ENCODE measurements at places on chromosomes 4 and X.

GRCh38 chr4:70681704-70682103 lies 6.6 kb upstream of the UTP3 start:
- no peak for DNase-seq

GRCh38 chr4:26268246-26268645 lies 52.6 kb upstream of the RBPJ start:
- DNase-seq = no peak

DNA sequence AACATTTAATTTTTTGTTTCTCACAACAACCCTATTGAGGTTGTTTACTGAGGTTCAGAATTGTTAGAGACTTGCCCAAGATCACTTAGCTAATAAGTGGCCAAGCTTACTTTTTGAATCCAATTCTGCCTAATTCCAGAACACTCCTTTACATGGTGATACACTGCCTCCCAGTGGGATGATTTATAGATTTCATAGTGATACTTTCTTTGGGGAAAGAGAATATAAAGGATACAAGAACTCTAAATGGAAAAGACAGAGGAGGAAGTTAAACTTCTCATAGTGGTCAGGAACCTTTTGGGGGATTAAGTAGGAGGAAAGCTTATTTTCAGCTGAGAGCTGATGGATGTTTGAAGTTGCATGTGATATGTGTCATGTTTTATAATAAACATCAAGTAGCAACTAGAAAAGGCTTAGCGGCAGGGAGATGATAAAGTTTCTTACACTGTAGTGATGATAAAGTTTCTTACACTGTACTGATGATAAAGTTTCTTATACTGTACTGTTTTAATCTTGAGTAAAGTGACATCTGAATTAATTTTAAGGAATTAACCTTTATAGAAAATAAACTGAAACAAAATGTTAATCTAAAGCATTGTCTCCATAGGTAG lies 15.3 kb downstream of the STAG2 start:
- DNase-seq = peak; percentile 17

DNA sequence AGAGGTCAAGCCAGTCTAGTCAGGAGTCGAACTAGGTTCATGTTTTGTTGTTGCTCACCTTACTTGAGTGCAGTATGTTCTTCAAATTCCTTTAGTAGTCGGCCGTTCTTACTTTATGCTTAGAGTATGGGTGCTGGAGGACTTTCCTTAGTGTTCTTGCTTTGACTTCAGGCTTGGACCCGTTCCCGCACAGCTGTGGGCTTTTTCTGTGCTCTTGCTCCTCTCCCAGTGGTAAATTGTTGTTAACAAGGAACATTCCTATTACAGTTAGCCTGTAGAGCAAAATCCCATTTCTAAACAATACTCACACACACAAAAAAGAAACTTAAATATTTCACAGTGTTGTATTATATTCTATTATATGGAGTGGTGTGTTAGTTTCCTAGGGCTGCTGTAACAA lies 113.5 kb downstream of the RAP1GDS1 start:
- no peak for DNase-seq

DNA sequence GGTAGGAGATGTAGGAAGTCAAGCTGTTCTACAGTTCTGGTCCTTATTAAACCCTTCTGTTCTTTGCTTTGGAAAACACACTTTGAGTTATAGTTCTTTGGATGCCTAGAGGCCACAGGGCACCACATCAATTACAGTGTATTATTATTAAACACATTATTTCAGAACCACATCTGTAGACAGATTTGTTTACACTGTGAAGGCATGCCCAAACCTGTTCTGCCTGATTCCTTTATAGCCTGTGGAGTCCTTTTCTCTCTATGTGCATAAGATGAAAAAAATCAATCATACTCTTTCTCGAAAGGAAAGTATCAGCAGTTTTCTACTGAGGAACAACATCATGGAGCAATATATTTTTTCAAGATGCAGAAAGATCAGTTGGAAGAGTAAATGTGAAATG lies 371.3 kb upstream of the INTU start:
- DNase-seq = no peak

DNA sequence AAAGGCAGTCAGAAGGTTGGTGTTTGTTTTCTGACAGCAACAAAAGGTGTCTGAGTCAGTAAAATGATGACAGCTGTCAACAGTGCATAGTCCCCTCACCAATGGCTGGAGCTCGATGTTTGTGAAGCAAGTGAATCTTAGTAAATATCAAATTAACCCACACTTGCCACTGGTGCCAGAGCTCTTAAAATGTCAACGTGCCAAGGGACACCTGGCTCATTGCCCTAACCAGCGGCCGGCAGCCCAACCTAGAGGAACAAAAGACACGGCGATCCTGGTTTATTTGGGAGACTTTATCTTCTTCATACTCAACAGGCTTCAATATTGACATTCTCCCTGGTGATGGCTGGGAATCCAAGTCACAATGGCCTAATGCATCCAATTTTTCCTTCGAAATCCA lies 143.4 kb downstream of the CPEB2 start:
- DNase-seq = no peak

- peak; percentile 74 for DNase-seq
These were observed 189.8 kb upstream of the AFF2 start for GRCh38 chrX:148310426-148311165.

GRCh38 chr4:183185018-183185417 lies 86.0 kb downstream of the WWC2 start:
- DNase-seq = no peak

GRCh38 chr4:80215449-80216052 lies 18.2 kb downstream of the PRDM8 start:
- peak; percentile 50 for DNase-seq

DNA sequence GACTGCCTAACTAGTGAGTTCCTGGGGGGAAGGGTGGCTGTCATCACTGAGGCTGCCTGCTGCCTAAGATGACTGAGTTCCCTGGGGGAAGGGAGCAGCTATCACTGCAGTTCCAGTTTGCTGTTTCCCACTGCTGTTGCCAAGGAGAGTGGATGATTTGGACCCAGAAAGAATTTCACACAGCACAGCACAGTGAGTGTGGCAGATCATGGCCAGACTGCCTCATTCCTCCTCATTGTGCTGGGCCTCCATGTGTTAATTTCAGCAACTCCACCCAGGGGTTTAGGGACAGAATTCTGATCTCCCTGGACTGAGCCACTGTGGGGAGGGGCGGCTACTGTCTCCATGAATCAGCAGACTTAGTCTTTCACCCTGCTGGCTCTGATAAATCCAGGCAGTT lies 125.0 kb downstream of the TEX13C start:
- DNase-seq = no peak

DNA sequence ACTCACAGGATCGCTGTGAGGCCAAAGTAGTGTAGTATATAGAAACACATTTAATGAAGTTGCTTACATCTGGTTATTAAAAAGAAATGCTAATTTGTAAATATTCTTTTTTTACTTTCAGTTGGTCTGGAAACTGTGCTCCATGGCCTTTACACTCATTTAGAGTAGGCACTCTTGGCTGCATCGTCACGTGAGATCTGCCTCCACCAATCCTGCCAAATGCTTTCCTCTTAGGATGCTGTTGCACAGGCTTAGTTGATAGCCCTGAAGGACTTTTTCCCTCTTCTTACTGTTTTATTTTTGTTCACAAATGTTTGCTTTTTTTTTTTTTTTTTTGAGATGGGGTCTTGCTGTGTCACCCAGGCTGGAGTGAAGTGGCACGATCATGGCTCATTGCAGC lies 6.3 kb downstream of the CPE start:
- no peak for DNase-seq

- no peak for DNase-seq
These were observed 37.4 kb upstream of the DHRSX start for GRCh38 chrX:2538031-2538757.

- no peak for DNase-seq
These were observed 67.7 kb upstream of the PGRMC2 start for GRCh38 chr4:128355305-128355704.

- DNase-seq = no peak
These were observed 185.8 kb downstream of the SHOX start for GRCh38 chrX:816411-816810.

DNA sequence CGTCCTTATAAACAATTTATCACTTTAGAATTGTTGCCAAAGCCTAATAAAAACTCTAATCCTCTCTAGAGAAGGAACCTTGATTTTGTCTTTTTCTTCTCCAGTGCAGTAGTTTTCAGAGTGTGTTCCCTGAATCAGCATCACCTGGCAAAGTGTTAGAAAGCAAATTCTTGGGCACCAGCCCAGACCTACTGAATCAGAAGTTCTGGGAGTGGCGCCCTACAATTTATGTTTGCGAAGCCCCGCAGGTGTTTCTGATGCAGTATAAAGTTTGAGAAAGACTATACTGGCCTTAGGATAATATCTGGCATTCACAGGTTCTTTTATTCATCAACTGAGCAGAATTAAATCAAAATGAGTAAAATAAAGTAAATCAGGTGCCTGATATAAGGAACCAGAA lies 645.8 kb upstream of the ATOH1 start:
- DNase-seq = no peak

- no peak for DNase-seq
These were observed 1697.0 kb downstream of the PCDH7 start for GRCh38 chr4:32417113-32417704.

DNA sequence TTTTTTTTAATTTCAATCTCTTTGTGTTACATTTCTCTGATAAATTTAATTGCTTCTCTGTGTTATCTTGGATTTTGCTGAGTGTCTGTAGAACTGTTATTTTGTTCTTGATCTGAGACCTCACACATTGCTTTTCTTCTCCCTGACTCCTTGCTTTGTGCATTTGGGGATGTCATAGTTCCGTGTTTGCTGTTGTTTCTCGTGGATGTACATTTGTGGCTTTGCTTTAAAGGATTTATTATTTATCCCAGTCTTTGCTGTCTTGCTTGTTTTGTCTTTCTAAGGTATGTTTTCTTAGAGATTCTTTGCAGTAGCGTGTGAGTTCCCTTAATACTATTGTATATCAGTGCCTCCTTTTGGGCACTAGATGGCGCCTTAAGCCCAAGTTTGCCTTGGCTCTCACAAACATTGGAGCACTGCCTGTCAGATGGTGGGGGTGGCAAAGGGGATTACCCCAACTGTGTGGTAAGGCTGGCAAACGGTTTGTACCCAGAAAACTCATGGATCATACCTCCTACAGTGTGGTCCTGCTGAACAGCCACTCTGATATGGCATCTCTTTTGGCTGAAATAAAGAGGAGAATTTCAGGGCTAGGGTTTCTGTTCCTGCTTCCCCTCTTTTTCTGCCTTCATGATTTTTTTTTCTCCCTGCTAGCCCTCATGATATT lies 96.4 kb downstream of the PGRMC2 start:
- DNase-seq = peak; percentile 78

DNA sequence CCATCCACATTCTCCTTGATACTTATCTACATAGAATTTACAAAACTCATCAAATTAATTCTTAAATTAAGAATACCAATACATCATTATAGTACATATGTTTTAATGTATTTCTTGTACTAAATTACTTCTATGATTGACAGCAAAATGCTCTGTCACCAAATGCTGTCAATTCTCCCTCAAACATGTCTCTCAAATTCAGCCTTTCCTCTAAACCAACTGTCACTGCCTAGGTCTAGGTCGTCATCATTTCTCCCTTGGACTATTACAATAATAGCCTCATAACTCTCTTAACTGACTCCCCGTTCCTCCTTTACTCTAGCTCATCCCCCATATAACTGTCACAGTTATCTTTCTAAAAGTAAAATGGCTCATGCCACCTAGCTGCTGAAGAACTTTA lies 279.7 kb upstream of the FSTL5 start:
- no peak for DNase-seq

- no peak for DNase-seq
These were observed 7.9 kb downstream of the PGRMC2 start for GRCh38 chr4:128279624-128280225.

- no peak for DNase-seq
These were observed 9.2 kb downstream of the MAP9 start for GRCh38 chr4:155367608-155368007.

DNA sequence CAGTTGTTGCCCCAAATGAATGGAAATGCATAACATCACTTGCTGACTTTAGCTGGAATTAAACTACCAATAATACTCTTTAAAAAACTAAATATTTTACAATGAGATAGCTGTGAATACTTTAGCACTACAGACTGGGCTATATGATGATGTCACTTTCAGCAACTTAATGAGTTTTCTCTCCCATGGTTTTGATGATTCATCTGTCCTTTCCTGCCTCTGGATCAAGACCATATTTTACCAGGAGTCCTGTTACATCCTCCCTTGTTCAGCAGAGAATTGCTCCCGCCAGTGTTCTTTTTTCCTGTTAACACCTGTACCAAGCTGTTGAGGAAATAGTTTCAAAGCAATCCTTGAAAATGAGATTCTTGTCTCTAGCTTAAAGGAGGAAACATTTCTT lies 543.0 kb downstream of the SPRY1 start:
- no peak for DNase-seq

DNA sequence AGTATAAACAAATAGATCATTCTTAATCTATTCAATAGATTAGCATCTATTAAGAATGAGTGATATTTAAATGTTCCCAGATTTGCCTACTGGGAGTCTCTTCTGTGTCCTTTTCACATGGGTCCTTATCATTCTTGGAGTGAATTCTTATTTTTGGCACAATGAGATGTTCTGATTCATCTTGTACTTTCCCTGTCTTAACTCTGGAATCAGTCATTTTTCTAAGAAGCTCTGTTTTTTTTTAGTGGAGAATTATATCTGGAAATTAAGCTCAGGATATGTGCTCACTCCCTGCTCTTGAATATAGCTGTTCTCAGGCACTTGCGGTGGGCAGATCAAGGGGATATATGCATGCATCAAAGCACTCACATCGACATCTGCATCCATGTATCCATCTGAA lies 625.3 kb upstream of the HS3ST1 start:
- DNase-seq = no peak

- no peak for DNase-seq
These were observed 312.1 kb upstream of the GATB start for GRCh38 chr4:152072906-152073305.

GRCh38 chr4:143435955-143436354 lies 77.5 kb upstream of the SMARCA5 start:
- DNase-seq = no peak

- no peak for DNase-seq
These were observed 88.6 kb upstream of the DHRSX start for GRCh38 chrX:2589186-2590020.

DNA sequence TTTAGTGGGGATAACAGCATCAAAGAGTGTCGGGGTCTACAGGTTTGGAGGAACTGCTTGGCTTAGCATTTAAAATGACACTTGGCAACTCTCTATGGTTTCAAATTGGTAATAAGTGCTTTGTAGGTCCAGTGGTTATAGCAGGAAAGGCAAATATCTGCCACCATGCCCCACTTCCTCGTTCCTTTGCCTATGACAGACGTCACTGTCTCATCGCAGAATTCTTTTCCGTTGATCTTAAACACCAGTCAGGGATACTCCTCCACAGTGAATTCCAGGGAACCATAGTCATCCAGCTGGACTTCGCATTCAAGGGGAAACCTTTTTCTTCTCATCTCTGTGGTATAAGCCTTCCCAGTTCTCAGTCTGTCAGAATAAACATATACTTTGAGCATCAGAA lies 319.1 kb downstream of the GPAT3 start:
- DNase-seq = no peak

- DNase-seq = no peak
These were observed 1523.7 kb downstream of the ARAP2 start for GRCh38 chr4:34720571-34720970.

- DNase-seq = no peak
These were observed 1.1 kb upstream of the SLBP start for GRCh38 chr4:1713003-1713851.

GRCh38 chr4:123555233-123555806 lies 158.7 kb downstream of the SPRY1 start:
- DNase-seq = no peak

Data from CD4-positive, alpha-beta T cell treated with Interleukin-4 for 4 hours (primary cell).